Putamen (tissue), 1 donor: ENCODE measurements at places on chromosomes 4 and X.

DNA sequence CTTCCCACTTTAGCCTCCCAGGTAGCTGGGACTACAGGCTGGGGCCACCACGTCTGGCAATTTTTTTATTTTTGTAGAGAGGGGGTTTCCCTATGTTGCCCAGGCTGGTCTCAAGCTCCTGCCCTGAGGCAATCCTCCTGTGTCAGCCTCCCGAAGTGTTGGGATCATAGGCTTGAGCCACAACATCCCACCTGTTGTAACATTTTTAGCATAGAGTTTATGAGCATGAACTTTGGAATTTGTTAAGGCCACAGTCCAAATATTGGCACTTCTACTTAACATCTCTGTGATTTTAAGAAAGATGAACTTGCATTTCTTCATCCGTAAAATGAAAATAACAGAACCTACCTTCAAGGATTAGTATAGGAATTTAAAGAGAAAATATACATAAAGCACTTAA, 445.6 kb downstream of the IQCM start:
- DNase-seq = no peak

DNA sequence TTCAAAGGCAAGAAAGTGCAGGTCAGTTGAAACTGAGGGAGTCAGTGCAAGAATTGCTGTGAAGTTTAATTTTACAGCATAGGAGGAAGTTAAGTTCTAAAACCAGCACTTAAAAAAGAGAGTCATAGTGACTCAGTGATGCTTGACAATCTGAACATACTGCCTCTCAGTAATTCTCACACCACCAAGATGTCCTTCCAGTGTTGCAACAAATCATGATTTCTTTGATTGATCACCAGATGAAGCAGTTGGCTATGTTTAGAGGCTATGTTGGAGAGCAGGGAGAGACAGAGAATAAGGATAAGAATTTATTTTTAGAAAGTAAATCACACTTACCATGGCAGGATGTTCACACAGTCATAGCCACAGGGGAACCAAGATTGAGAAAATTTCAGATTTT, 13.2 kb downstream of the TRIM2 start:
- no peak for DNase-seq

DNA sequence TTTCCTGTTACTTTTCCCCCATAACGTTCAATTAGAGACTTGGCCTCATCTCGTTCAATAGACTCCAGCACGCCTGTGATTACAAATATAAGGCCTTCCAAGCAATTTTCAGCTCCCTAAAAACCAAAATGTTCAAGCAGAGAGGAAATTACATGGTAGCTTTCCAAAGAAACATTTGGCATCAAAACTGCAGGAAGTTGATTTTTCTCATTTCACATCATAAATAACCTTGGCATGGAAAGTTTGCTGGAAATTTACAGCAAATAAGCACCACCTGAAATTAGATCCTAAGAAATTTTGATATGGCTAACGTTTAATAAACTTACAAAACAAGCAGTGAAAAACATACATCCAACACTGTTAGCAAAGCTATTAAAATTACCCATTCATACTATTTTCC, 53.3 kb downstream of the RFC1 start:
- no peak for DNase-seq

DNA sequence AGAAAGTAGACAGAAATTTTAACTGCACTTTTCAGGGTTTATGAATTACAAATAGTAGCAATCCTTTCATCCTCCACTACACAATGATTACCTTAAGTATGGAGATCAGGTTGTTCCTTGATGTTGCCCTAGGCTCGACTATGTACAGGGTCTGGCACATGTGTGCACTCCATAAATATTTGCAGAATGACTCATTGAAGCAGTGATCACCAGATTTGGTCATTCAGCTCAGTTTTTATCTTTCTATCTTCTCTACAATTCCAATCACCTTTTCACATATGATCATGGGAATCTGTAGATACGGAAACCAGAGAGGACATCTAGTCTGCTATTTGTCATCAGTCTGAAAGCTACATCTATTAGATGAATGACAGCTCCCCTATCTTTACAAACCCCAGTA, 171.7 kb upstream of the HCCS start:
- no peak for DNase-seq

DNA sequence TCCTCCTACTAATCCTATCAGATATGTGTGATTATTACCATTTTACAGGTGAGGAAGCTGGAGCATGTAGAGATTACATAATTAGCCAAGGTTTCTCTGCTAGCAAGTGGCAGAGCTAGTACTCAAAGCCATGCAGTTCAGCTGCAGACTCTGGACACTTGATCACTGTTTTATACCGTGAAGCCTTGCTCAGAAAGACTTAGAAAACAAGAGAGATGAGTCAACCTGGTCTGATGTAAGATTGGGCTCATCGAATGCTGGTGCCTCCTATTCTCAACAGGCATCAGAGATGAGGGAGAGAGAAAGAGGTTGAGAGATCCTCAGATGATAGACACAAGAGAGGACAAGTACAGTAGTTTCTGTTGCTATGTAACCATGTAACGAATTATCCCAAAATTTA, 19.0 kb upstream of the PDE5A start:
- DNase-seq = no peak

DNA sequence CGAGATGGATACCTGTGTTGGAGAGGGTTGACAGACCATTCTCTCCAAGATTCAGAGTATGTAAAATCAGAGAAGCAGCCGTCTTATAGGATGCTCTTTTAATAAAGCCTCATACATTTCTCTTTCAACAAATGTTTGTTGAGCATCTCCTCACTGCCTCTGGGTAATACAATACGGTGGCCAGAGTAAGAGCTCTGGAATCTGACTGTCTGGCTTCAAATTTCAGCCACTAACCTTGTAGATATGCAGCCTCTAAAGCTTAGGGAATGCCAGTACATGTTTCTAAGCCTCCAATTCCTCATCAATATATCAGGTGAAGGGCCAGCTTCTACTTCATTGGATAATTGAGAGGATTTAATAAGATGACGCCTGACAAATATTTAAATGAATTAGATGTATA, 61.3 kb downstream of the CLNK start:
- no peak for DNase-seq
